ENCODE measurements at places on chromosomes 13 and 19. TPM values are rescaled to one million over a fixed set of nuclear protein-coding genes. Genes with fewer than 3 reads are reported as not detected.

The PTGIR gene
- 8.8 TPM for total RNA-seq

The TBC1D4 gene
- total RNA-seq = 13.4 TPM

GRCh38 chr19:51372649-51373504 is at the start of gene NKG7:
Gene NKG7, minus strand, starts transcription at chr19:51372654. Its CDS starts 119 bp downstream, at chr19:51372535.
- H3K4me1 ChIP-seq = peaks cover 83% of the 10 kb centered on the region
- peaks cover 40% of the 10 kb centered on the region for H3K36me3 ChIP-seq
- peak; percentile 95 for DNase-seq
- peak within 1 kb of the TSS; percentile 100 for H3K27ac ChIP-seq
- no peaks in the 10 kb centered on the region for H3K27me3 ChIP-seq
- peak within 1 kb of the TSS; percentile 96 for H3K4me3 ChIP-seq

DNA sequence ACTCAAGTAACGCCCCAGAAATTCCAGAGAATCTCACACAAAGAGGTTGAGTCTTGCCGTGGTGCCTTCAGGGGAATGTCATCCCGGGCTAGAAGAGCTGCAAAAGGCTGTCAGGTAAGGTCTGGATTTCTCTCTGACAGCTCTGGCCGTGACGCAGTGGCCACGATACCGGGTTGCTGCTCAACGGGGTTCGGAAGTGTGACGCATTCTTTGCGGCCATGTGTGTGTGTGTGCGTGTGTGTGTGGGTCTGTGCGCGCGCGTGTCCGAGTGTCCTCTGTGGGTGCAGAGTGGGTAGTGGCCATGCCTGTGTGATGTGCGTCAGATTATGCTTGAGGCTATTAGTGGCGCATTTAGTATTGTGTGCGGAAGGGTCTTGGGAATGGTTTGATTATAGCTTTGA is 306 bp downstream of the ZNF540 start:
- H3K27ac ChIP-seq = peak overlapping the region; percentile 92
- H3K36me3 ChIP-seq = peaks cover 23% of the 10 kb centered on the region
- H3K4me1 ChIP-seq = peaks cover 16% of the 10 kb centered on the region
- peak overlapping the region; percentile 86 for H3K4me3 ChIP-seq
- H3K27me3 ChIP-seq = no peaks in the 10 kb centered on the region

DNA sequence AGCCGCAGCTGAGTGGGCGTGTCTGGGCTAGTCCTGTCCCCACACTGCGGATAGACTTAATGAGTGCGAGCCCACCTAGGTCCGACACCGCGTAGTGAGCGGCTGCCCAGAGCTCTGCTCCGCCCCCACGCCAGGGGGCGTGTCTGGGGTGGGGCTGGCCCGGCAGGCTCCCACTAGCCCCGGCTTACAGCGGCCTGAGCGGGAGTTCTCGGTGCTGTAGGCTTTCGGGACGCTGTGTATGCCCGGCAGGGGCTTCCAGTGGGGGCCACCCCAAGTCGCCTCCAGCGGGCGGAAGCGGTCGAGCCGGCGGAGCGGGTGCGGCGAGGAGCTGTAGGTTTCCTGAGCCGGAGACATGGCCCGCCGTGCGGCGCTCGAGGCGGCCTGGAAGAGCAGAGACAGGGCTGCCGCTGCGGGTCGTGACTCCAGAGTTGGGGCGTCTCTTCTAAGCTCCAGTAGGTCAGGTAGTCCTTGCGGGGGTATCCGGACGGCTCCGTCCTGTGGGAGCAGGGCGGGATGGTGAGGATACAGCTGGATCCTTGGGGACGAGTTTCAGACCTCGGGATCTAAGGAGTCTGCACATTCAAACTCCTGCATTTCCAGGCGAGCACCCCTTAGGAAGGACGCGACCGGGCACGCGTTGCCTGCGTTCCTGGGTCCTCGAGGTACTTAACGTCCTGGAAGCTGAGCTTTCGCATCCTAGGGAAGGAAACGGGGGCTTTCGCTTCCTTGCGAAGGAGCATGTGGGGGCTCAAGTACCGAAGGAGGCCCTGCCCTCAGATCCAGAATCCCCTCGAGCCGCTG is 1.2 kb downstream of the CGB7 start:
- DNase-seq = peak; percentile 68
- peaks cover 28% of the 10 kb centered on the region for H3K4me1 ChIP-seq
- H3K27ac ChIP-seq = no peak overlapping the region
- peaks cover 45% of the 10 kb centered on the region for H3K27me3 ChIP-seq
- peak overlapping the region; percentile 52 for H3K4me3 ChIP-seq

The C1QTNF9B gene
- total RNA-seq = not detected
